ENCODE measurements at places on chromosomes 13 and 19.
A peak's percentile ranks its signal among the peaks of the same experiment; 100 is the strongest.

DNA sequence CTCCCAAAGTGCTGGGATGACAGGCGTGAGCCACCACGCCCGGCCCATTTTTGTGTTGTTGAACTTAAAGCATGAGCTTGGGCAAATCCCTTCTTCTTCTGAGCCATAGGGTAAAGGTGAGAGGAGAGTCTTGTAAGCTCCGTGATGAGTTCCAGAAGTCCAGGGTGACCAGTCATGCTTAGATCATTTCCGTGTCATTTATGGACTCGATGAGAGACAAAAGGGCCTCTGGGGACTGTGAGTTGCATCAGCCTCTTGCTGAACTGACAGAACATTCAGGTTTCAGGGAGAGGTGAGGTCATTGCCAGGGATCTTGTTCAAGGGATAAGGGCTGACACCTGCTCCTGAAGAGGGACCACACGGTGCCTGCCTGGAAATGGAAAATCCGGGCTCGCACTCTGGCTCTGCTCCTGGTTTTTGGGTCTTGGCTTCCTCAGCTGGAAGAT, 53.6 kb downstream of the GADD45B start:
- DNase-seq: no peak

DNA sequence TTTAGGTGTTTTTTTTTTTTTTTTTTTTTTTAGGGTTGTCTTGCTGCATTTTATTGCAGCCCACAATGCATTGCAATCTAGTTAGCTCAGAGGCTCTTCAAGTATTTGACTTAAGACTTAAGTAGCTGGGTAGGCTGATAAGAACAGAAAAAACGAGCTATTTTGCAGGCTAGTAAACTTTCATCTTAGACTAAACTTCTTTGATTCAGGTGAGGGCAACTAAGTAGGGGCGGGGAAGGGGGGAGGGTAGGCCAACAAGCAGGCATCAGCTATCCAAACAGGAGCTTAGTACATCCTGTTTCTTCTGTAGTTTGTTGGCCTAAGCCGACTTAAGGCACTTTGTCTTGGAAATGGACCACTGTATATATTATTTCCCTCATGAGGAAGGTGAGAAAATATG, 4.9 kb upstream of the TDRD3 start:
- DNase-seq: no peak

DNA sequence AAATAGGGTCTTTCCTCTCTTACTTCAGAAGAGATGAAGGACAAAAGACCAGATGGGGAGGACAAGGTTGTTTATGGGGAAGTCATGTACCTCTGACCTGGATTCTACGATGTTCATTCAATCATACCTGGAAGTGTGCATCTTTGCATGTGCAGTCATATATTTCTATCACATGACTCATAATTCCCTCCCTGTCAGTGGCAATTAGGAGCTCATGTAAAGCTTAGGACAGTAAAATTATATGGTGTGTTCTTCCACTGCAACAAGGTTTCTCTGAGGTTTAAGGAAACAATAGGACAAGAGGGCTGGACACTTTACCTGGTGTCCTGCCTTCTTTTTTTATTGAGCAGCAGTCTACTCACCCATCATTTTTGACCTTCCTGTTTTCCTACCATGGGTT, 19.8 kb downstream of the CEACAM7 start:
- DNase-seq: no peak

- no peak for DNase-seq
Observed at GRCh38 chr13:99375738-99376080, 68.5 kb upstream of the GPR183 start.

GRCh38 chr13:52994865-52995264, 33.7 kb upstream of the OLFM4 start:
- no peak for DNase-seq

- no peak for DNase-seq
Observed at GRCh38 chr19:48859711-48860572, 8.5 kb downstream of the PLEKHA4 start.

DNA sequence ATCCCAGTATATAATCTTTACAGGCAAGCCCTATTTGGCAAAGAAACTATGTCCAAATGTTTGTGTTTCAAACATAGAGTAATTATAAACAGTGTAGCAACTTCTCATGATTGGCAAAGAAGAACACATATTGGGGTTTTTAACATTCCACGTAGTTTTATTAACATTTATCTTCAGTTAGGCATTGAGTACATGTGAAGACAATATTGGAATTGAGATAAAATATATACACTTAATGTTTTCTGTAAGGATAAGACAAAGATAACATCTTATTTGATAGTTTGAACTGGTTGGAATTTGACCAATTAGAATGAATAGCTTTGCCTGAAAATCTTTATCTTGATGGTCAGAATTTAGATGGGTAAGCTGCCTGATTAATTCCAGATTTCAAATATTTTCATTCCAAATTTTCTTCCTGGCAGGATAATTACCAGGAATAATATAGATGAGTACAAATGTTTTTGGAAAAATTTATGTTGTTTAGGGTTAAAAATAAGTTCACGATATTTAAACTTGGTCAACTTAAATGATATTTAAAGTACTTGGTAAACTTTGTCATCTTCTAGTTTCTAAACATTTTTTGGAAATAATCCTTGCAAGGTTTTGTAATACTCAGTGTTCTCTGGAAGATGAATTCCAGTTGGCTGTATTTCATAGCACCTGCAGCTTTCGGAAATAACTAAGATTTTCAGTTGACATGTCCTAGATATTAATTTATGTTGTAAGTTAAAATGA, 536.5 kb upstream of the SPRY2 start:
- DNase-seq: no peak

GRCh38 chr13:90773681-90774080, 573.8 kb upstream of the MIR17HG start:
- DNase-seq: no peak

- no peak for DNase-seq
Observed at GRCh38 chr13:48874165-48874564, 101.5 kb upstream of the FNDC3A start.

- no peak for DNase-seq
Observed at GRCh38 chr19:30682146-30682998, 310.2 kb downstream of the ZNF536 start.

- DNase-seq: no peak
Observed at GRCh38 chr19:13078897-13079541, 23.6 kb downstream of the LYL1 start.

- no peak for DNase-seq
Observed at GRCh38 chr19:41904118-41904870, 21.3 kb downstream of the ARHGEF1 start.

GRCh38 chr19:38667661-38668171, 20.3 kb downstream of the ACTN4 start:
- no peak for DNase-seq

GRCh38 chr19:48933382-48933932, at the start of gene DHDH:
DHDH (plus strand) TSS chr19:48933699; CDS start chr19:48933722, 23 bp downstream.
- DNase-seq: peak; percentile 58

DNA sequence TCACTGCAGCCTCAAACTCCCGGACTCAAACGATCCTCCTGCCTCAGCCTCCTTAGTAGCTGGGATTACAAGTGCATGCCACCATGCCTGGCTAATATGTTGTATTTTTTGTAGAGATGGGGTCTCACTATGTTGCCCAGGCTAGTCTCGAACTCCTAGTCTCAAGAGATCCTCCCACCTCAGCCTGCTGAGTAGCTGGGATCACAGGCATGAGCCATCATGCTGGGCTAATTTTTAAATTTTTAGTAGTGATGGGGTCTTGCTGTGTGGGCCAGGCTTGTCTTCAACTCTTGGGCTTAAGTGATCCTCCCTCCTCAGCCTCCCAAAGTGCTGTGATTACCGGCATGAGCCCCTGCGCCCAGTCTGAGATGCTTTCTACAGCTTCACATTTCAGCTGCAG, 15.3 kb downstream of the ATCAY start:
- DNase-seq: no peak

- DNase-seq: no peak
Observed at GRCh38 chr19:31319465-31319864, 29.8 kb downstream of the TSHZ3 start.

DNA sequence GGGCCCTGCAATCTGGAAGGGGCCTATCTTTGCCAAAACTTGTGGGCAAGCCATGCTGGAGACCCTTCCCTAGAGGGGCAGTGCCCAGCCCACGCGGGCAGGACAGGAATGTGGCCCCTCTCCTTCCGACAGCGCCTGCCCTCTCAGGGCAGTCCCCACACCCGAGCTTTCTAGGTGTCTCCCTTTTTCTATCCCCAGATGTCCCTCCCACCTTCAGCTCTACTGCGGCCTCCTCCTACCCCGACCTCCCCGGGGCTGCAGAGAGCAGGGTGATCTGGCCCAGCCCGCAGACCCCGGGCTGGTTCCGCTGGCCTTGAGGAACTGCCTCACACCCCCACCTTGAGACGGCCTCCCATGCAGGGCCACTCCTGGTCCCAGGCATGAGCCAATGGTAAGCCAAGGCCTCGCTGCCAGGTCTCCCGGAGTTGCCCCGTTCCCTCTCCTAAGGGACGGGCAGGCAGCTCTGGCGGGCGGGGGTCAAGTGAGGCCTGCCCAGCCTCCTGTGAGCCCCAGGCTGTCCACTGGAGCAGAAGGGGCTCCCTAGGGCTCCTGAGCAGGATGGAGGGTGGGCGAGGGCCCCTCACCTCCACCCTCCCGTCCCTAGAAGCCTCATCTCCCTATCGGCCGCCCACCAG, 39.7 kb downstream of the KLF2 start:
- no peak for DNase-seq
